ENCODE measurements at places on chromosomes 16 and 17. TPM values are rescaled to one million over a fixed set of nuclear protein-coding genes. Genes with fewer than 3 reads are reported as not detected.
A peak's percentile ranks its signal among the peaks of the same experiment; 100 is the strongest.

DNA sequence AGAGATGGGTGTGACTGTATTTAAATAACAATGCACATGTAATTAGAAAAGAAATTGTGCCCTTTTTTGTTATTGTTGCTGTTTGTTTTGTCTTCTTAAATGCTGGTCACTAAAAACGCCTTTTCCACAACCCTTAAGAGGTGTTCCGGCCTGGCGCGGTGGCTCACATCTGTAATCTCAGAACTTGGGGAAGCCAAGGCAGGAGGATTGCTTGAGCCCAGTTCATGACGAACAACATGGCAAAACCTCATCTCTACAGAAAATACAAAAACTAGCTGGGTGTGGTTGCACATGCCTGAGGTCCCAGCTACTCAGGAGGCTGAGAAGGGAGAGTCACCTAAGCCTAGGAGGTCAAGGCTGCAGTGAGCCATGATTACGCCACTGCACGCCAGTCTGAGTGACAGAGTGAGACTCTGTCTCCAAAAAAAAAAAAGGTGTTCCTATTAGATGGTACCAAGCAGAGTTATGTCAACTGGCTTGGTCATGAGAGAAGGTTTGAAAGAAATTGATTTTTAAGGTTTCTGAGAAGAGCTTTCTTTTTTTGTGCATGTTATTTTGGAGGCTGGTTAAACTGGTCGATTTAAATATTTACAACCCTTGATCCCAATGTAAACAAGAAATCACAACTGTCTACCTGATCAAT, 23.5 kb upstream of the RFFL start:
- no peak for DNase-seq

DNA sequence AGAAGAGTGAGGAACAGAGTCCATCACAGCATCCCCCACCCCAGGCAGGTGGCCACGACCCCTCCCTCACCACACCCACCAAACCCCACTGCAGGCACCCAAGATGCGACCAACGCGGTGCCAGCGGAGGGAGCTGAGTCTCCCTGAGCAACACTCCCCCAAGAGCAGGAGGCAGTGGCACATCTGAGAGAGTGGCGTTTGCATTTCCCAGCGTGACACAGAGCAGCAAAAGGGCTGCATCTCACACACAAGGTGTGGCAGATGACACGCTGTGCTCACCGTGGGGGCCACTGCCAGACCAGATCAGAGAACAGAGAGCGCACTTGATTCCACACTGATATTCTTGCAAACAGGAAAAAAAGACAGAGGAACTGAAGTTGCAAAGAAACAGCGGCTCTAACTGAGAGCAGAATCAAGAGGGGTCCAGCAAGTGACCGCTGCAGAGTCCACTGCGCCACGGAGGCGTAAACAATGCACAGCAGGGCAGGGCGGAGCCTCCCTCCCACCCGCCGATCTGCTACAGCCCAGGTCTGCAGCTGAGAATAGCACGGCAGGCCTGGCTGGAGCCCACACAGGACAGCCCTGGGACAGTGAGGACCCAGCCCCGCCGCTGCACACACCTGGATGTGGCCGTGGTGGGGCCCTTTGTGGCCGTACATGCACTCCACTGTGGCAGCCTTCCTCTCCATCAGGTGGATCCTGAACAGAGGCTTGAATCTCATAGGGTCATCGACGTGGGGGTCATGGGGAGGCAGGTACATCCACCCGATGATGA, 26.0 kb upstream of the C16orf95 start:
- DNase-seq = no peak

DNA sequence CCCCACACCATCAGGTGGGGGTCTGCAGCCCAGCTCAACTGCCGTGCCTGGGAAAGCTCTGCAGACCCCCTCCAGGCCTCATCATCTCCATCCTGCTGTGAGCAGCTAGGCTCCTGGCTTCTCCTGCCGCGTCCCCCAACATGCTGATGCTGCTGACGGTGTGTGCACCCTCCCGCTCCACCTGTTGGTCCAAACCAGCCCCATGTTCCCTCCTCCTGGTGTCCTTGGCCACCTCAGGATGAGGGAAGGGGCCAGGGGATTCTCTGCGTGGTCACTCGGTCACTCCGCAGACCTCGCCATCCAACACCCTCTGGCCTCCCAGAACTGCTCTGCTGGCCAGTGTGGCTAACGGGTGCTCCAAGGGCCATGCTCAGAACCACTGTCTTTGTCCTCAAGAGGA, 368.6 kb downstream of the FOXL1 start:
- no peak for DNase-seq

DNA sequence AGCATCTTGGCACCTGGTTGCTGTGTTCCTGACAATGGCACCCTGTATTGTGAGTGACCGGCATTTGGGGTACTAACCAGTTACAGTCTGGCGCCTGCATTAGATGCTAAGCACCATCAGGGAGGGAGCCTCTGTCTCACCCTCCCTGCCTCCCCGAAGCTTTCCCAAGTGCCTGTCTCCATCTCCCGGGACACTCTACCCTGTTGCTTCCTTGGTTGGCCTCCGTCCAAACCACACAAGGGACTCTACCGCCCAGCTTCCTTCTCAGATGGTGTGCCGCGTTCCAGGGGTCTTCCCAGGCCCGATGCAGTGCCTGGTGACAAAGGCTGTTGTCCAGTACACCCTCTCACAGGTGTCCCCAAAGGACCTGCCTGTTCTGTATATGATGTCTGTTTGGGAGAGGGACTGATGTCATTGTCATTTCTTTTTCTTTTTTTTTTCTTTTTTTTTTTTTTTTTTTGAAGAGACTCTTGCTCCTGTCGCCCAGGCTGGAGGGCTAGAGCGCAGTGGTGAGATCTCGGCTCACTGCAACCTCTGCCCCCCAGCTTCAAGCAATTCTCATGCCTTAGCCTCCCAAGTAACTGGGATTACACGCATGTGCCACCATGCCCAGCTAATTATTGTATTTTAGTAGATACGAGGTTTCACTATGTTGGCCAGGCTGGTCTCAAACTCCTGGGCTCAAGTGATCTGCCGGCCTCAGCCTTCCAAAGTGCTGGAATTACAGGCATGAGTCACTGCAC, 6.7 kb downstream of the SNN start:
- DNase-seq = peak; percentile 33

GRCh38 chr17:69651921-69652320, 237.4 kb downstream of the MAP2K6 start:
- DNase-seq = no peak

GRCh38 chr16:27849621-27850020, 213.9 kb downstream of the GSG1L start:
- no peak for DNase-seq

The FGF11 gene
- 18.2 TPM for total RNA-seq

- DNase-seq = no peak
These were observed 12.7 kb downstream of the COG1 start for GRCh38 chr17:73205459-73205961.

DNA sequence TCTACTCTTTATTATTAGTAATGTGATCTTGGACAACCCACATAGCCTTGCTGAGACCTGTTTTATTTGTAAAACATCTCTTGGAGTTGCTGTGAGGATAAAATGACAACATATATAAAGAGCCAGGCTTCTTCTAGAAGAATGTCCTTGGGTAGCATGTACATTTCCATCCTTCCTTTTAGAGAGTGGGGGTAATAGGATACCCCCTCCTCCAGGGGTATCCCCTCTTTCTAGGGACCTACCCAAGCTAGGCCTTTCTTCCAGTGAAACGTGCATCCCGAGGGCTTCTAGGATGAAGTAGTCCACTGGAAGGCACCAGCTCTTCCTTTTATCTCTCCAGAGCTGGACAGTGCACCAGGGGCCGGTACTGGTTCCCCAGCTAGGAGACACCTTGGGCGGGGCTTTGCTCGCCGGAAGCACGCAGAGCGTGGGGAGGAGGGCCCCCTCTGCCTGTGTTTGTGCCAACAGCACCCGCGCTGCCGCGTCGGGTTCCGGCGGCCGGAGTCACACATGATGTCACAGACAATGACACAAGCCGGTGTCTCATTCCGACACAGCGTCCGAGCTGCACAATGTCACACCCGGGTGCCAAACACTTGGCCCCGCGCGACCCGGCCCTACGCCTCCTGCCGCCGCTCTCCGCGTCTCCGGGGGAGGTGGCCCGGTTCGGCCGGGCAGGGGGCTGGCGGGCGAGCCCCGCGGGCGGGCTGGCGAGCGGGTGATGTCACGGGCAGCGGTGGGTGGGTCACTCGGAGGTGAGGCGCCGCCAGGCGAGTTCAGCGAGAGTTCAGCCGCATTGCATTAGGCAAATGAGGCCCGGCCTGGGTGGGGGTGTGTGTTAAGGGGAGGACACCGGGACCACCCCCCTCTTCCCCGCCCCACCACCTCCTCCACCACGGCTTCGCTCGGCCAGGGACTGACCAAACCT, 23.4 kb downstream of the GJD3 start:
- no peak for DNase-seq

The PYDC1 gene
- total RNA-seq = not detected

DNA sequence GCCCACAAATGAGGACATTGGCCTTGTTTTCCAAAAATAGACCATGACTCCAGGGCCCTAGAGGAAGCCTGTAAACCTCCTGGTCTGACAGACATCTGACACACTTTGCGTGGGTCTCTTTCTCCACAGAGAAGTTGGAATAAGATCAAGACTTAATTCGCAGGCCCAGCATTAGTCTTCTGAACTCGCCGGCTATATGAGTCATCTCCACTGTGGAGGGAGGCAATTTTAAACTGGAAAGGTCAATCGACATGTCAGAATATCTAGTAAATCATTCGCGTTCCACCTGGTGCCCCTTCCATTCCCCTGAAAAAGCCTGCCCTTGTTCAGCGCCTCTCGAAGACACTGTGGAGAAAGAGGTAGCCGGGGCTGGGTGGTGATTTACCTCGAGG, 140.1 kb downstream of the CLEC16A start:
- peak; percentile 29 for DNase-seq

GRCh38 chr16:73068541-73069401, 20.8 kb upstream of the ZFHX3 start:
- peak; percentile 63 for DNase-seq

GRCh38 chr17:15289285-15290183, 24.4 kb upstream of the PMP22 start:
- no peak for DNase-seq

The GFAP gene
- total RNA-seq = not detected

GRCh38 chr17:58085039-58085715, 2.0 kb downstream of the DYNLL2 start:
- no peak for DNase-seq

- DNase-seq = no peak
These were observed 56.0 kb downstream of the ABAT start for GRCh38 chr16:8730335-8730915.

DNA sequence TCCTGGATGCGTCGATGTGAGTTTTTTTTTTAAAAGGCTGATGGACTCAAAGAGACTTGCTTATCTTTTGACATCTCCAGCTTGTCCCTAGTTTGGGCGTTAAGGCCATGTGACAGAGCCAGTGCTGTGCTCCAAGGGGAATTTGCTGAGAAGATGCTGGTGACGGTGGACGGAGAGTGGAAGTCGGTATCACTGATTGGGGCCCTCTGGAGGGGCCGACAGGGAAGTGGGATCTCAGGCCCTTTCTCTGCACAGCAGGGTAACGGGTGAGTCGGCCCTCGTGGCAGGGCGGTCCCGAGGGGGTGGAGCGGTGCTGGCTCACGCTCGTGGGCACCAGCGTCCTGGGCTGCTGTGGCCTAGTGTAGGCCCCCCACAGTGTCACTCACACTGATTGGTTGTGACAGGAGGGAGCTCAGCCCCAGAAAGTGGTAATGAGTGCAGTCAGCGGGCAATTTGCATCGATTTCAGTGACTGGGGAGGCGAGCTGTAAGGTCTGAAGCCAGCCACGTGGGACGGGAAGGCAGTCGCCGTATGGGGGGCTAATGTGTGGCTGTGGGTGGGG, 91.3 kb downstream of the TBC1D16 start:
- DNase-seq = no peak

The ASB16 gene
- total RNA-seq = not detected

DNA sequence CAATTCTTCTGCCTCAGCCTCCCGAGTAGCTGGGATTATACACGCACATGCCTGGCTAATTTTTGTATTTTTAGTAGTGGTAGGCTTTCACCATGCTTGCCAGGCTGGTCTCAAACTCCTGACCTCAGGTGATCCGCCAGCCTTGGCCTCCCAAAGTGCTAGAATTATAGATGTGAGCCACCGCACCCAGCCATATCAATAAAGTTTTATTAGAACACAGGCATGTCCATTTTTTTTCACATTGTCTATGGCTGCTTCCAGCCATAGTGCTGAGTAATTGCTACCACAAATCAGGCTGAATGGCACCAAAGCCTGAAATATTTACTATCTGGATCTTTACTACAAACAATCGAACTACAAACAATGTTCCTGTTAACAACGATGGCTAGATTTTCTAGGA, 114.4 kb upstream of the IRX6 start:
- DNase-seq = no peak

GRCh38 chr17:720706-721539, 6.3 kb upstream of the VPS53 start:
- DNase-seq = no peak

DNA sequence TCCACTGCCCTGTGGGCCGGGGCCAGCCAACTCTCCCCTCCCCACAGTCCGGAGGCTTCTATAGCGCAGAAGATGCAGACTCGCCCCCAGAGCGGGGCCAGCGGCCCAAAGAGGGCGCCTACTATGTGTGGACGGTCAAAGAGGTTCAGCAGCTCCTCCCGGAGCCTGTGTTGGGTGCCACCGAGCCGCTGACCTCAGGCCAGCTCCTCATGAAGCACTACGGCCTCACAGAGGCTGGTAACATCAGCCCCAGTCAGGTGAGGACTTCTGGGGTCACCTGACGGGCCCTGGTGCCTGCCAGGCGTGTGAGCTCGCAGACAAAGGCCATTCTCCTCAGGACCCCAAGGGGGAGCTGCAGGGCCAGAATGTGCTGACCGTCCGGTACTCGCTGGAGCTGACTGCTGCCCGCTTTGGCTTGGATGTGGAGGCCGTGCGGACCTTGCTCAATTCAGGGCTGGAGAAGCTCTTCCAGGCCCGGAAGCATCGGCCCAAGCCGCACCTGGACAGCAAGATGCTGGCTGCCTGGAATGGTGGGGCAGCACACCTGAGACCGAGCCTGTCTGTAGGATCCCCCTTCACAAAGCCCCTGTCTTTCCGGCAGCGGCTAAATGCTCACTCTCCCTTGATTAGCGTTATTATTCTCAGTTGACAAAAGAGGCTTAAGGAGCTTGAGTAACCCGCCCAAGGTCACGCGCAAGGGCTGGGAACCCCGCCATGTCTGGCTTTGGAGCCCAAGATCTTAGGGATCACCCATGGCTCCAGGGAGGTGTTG, 3.9 kb downstream of the SPATA20 start:
- DNase-seq = peak; percentile 67

The GALR2 gene
- total RNA-seq = not detected

The MYH2 gene
- 1.9 TPM for total RNA-seq

- no peak for DNase-seq
These were observed 1.9 kb downstream of the NOD2 start for GRCh38 chr16:50695017-50696000.

Measured in A673 (cell line).